ENCODE measurements at places on chromosomes 1 and 21.
A peak's percentile ranks its signal among the peaks of the same experiment; 100 is the strongest.

DNA sequence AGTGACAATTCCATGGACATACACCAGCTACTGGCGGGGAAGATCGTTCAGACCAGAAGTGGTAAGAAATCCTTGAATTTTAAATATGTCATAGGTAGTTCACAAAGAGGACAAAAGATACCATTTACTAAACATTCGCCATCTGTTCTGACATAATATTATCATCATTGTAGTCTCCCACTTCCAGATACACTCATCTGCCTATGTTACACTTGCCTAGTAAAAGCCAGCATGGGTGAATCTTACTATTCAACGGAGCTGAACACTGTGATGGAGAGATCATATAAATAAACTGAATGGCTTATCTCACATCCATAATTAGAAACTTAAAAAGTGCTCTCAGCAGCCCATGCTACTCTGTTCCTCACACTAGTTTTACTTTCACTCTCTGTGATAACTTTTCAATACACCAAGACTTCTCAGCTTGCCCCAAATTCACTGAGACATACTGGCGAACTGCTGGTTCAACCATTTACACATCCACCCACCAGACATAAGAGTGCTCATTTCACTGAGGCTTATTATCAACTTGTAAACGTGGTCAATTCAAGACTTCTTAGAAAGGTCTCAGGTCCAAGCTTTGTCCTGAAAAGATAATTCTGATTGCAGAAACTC is 463 bp upstream of the PRRC2C start:
- DNase-seq = no peak

DNA sequence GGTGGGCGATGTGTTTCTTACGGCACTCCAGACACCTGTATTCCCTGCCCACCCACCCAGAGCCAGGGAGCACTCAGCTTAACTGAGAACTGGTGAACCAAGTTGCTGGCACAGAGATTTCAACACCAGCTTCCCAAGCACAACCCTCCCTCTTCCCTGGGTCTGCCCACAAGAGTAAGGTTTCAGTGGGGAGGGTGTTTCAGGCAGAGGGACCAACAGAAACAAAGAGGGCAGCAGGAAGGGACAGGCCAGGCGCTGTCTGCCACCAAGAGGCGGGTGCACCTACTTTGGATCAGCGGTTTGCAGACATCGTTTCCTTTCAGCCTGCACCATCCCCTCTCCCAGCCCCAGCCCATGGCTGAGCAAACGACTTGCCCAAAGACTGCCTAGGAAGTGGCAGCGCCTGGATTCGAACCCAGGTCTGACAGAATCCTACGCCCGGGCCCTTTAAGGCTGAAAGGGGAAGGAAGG is 21.9 kb upstream of the ALDH4A1 start:
- no peak for DNase-seq

- DNase-seq = no peak
These were observed 88.8 kb upstream of the ETS2 start for GRCh38 chr21:38716942-38717341.

GRCh38 chr1:53328541-53329499 is 950 bp upstream of the LRP8 start:
- DNase-seq = no peak

DNA sequence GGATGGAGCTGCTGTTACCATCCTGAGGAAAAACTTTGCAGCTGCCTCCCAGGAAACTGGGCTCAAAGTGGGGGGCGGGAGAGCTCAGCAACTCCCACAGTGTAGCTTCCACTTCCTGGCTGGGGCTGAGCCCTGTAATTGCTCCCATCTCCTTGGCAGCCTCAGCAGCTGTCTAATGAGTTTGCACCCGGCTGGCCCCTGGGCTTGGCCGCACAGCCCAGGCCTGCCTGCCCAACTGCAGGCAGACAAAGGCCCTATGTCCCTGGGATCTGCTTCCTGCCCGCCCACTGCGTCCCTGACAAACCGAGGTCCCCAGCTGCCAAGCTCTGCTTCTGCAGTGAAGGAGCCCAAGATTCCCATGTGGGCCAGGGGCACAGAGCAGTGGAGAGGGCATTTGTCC is 30.1 kb downstream of the EDN2 start:
- no peak for DNase-seq

DNA sequence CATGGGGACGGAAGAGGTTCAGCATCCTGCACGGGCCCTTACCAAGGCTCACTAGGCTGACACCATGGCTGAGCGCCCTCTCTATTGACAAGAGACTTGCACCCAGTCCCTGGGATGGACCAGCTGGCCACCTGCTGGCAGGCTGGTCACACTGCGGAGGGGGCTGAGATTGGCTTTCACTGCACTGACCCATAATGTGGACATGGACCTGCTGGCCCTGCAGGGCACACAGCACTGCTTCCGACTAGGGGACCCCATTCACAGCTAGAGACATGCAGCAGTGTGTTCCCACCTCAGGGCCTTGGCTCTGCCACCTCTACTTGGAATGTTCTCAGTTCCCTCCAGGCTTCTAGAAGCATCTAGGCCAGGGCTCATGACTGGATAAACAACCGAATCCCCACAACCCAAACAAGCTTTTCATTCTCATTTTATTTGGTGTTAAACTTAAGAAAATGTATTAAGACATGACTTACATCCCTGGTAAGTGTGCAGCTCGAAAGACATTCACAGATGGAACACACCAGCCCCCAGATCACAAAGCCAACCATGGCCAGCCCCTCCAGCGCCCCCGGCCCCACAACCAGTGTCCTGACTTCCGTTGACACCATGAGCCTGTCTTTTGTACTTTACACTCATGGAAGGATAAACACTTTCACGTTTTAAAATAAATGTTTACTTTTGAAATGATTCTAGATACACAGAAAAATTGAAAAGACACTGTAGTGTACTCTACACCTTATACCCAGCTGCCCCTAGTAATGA is 9.3 kb upstream of the SRARP start:
- DNase-seq = no peak

- DNase-seq = no peak
These were observed 29.9 kb downstream of the POFUT2 start for GRCh38 chr21:45257673-45258341.

DNA sequence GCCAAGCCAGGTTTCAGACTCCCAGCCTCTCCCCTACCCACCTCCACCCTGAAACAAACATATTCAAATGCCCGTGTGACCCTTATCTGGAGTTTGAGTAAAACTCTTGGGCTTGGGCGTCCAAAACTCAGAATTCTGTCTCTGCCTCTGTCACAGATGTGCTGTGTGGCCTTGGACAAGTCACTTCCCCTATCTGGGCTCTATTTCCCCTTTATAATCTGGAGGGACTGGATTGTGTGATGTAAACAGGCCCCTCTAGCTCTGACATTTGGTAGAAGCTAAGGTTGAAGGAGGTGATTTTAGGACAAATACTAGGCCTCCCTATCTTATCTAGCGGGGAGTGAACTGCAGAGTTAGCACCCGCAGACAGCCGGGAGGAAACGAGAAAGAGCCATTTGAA is 67.5 kb downstream of the IGSF21 start:
- DNase-seq = no peak

- DNase-seq = no peak
These were observed 20.1 kb downstream of the COP1 start for GRCh38 chr1:176187001-176187400.

- no peak for DNase-seq
These were observed 142.1 kb upstream of the PTGFR start for GRCh38 chr1:78348496-78349284.

DNA sequence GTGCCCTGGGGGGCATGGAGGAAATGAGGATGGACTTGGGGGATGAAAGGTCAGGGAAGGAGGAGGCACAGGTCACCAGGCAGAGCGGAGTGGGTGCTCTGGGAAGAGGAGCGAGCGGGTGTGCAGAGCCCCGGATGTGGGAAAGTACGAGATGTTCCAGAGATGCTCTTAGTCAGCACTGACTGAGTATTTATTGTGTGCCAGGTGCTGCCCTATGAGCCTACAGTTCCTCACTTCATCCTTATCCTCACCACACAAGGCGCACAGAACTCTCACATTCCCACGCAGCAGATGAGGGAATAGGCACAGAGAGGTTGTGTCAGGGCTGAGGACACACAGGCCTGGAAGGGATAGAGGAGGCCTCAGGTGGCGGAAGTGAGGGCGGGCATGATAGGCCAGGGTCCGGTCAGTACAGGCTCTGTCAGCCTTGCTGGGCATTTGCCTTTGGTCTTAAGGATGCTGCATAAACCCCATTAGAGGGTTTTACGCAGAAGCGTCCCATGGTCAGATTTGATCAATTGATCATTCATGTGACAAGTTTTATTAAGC is 77.3 kb downstream of the ARHGEF10L start:
- DNase-seq = no peak

DNA sequence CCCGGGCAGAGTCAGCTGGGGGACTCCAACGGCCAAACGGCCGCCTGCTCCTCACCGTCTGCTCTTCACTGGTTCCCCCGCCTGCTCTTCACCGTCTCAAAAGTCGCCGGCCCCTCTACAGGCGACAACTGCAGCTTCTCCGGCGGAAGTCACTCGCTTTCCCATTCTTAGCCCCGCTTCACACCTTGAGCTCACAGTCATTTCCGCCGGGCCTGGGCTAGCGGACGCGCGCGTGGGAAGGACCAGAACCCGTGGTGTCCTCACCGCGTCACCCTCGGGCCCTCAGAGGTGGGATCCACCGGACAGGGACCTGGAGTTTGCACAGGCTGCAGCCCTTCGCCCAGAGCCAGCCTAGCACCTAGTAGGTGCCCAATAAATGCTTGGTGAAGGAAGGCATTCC is 27.9 kb upstream of the HJV start:
- no peak for DNase-seq

DNA sequence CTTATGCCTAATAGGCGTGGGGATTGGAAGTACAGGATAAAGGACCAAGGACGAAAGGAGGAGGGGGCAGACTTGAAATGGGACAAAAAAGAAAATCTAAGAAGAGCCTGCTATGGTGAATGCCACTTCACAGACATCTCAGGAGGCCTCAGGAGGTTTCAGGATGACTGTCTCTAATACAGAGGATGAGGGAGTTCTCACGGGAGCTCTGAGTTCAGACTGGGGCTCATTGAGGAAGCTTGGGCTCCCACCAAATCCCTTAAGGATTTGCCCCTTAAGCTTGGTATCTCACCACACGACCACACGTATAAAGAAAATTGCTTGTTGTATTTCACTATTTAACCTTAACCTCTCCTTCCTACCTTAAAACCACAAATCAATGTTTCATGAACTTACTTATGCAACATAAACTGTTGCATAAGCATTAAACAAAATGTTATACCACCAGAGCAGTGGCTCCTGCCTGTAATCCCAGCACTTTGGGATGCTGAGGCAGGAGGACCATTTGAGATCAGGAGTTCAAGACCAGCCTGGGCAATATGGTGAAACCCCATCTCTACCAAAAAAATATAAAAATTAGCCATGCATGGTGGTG is 12.4 kb downstream of the SLC30A1 start:
- no peak for DNase-seq

GRCh38 chr1:47709019-47709871 is 271.4 kb downstream of the FOXD2 start:
- peak; percentile 71 for DNase-seq

- no peak for DNase-seq
These were observed 50.8 kb downstream of the TOMM20 start for GRCh38 chr1:235077571-235078479.

GRCh38 chr1:204941421-204942338 is 71.0 kb downstream of the NFASC start:
- peak; percentile 6 for DNase-seq

- DNase-seq = no peak
These were observed 47.7 kb downstream of the SPEN start for GRCh38 chr1:15895233-15895632.

DNA sequence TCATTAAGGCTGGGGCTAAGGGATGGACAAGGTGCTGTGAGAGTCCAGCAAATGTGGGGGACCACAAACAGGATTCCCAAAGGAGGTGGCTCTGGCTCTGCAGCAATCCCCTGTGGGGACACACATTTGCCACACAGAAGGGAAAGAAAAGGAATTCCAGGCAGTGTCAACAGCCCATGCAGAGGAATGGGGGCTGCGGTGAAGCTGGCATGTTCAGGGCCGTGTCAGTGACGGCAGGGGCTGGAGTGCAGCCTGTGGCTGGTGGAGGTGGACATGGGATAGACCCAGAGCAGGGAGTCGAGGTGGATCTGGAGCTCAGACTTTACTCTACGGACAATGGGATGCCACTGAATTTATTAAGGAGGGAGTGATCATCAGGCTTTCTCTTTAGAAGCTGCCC is 183.2 kb downstream of the TRABD2B start:
- DNase-seq = no peak

DNA sequence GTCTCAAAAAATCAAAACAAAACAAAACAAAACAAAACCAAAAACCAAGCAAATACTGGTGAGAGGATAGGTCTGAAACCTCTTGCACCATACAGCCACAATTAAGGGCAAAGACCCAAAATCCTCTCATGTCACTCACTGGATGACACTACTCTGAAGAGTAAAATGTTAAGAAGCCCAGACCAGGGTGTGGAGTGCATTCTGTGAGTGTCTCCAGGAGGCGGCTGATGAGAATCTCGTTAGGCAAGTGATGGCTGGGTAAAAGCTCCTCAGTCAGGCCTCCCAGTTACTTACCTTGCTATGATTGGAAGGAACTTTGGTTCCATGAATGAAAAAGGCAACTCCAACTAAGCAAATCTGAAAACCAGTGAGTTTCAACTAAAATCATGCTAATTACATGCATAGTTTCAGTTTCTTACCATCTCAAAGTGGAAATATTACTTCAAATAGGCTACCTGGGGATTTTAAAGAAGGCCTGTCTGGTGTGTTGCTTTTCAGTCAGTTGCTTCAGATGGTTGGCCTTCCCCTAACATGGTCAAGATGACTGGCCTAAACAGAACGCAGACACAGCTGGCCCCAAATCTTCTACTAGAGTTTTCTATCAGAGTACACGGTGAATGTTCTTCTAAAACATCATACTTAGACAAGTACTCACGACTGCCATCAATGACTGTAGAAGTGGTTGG is 95.1 kb downstream of the KIAA0319L start:
- no peak for DNase-seq

- DNase-seq = no peak
These were observed 19.9 kb downstream of the RPL5 start for GRCh38 chr1:92851729-92852128.

DNA sequence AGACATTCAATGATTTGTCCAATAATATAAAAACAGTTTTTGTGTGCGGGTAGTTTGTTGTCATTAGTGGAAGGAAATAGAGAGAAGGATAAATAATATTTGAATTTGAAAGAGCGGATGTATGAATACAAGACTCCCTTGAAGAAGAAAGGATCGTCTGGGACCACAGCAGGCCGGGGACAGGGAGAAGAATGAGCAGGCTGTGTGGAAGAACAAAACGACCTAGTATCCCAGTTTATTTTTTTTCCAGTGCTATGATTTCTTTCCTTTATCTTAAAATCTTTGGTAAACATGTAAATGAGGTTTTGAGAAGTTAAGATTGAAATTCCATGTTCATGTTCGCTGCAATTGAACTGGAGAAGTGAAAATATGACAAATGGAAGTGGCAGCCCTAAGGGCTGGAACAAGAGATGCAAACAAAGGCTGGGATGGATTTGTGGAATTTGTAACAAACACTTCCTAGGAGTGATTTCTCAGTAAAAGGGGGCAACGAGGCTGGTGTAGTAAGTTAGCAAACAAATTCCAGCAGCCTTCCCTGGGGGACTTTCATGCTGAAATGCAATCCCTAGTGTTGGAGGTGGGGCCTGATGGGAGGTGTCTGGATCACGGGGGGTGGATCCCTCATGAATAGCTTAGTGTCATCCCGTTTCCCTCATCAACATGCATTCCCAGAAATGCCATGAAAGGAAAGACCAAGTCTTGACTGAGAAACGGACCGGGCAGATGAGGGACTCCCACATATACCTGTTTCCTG is 10.2 kb upstream of the IFI16 start:
- no peak for DNase-seq

Measured in NCI-H1417 treated with DMSO at 0.1 percent for 48 hours (cell line).